NCI-H1417 (cell line): ENCODE measurements at places on chromosomes 7 and 10.
A peak's percentile ranks its signal among the peaks of the same experiment; 100 is the strongest.

GRCh38 chr7:157496416-157497275 lies 159.8 kb downstream of the DNAJB6 start:
- DNase-seq, result no peak

- no peak for DNase-seq
These were observed 486.3 kb downstream of the GALNT17 start for GRCh38 chr7:71618278-71618677.

GRCh38 chr7:121107923-121108498 lies 119.5 kb downstream of the CPED1 start:
- peak; percentile 74 for DNase-seq

DNA sequence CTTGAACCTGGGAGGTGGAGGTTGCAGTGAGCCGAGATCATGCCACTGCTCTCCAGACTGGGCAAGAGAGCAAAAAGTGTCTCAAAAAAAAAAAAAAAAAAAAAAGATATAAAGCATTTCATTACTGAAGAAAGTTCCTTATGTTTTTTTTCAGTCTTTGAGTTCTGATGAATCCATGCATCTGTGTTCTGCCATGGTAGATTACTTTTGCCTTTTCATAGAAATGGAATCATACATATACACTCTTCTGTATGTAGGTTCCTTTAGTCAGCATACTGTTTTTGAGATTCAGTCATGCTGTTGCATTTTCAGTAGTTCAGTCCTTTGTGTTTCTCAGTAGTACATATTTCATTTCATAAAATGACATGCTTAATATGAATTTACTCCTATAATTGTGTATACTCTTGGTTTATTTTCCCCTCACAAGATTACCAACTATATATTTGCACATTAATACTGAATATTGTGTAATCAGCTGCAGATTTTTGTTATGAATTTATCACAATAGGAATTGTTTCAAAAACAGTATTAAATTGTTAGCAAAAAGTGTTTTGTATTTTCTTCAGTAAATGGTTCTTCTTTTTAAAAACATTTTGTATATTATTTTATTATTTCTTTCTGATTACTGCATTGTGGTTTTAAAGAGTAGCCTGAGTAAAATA lies 2.8 kb upstream of the ZNF777 start:
- DNase-seq, result no peak

DNA sequence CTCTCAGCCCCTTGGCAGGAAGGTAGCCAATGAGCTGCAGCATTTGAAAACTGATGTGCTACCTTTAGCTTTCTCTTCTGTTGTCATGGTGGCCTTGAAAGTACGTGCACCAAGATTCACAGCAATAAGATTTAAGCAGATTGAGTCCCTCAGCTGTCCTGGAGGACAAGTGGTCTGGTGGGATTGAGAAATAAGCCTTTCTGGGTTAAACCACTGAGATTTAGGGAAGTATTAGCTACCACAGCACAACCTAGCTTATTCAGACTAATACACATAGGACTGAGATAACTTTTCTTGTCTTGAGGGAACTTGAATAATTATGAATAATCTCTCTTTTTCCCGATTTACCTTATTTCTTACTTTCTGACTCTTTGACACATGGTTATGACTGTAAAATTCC lies 324.0 kb downstream of the PTEN start:
- DNase-seq, result no peak

GRCh38 chr10:12445701-12446334 lies 96.5 kb downstream of the CAMK1D start:
- DNase-seq, result no peak

DNA sequence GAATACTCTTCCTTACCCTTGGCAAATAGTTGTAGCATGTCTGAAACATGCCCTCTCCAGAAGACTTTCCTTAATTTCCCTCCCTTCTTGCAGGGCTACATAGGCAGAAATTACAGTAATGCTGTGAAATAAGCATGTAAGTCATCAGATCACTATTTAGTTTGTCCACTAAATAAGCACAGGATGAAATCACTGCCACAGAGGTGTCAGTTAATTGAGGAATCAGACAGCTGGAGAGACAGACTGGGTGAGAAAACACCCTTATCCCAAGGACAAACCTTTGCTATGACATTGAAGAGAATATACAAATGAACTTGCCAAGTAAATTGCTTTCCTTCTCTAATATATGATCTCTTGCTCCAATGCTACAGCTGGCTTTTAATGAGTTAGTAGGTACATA lies 129.3 kb downstream of the CHRM2 start:
- DNase-seq, result no peak

DNA sequence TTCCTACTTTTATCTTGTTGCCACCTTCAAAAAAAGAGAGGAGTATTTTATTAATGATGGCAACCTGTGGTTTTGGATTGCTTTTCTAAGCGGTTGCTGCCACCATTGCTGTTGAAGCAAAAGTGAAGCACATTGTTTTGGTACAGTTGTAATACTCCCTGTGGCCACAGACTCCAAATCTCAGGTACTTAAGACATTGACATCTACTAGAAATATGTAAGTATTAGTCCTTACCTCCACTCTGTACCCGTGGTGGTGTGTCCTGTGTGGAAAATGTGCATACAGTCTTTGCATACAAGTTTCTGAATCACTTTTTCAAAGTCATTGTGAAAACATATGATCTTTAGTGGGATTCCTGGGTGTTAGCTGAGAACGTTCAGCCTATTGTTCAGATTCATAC lies 85.7 kb downstream of the ANLN start:
- no peak for DNase-seq

DNA sequence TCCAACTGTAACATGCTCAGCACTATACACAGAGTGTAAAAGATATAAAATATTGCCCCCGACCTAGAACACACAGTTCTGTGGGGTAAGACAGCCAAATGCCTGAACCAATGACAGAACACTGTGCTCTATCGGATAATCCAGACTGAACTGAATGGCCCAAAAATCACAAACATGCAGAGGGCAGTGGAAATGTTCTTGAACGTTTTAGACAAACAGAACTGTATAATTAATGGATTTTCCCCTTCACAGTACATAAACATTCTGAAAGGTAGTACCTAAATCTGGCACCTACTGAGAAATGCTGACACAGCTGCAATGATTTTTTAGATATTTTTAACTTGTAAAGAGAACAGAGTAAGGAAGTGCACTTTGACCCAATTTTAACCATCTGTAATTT lies 33.4 kb downstream of the PARD3 start:
- DNase-seq, result no peak

- DNase-seq, result no peak
These were observed 18.8 kb downstream of the CAMK2B start for GRCh38 chr7:44306606-44307005.

- DNase-seq, result no peak
These were observed 94.5 kb downstream of the INPP5A start for GRCh38 chr10:132632091-132632561.

GRCh38 chr10:125000366-125001312 lies 58.7 kb downstream of the ZRANB1 start:
- no peak for DNase-seq

- no peak for DNase-seq
These were observed 81.5 kb upstream of the SMIM30 start for GRCh38 chr7:113199841-113200240.

- no peak for DNase-seq
These were observed 12.1 kb upstream of the TRUB1 start for GRCh38 chr10:114925587-114926586.

DNA sequence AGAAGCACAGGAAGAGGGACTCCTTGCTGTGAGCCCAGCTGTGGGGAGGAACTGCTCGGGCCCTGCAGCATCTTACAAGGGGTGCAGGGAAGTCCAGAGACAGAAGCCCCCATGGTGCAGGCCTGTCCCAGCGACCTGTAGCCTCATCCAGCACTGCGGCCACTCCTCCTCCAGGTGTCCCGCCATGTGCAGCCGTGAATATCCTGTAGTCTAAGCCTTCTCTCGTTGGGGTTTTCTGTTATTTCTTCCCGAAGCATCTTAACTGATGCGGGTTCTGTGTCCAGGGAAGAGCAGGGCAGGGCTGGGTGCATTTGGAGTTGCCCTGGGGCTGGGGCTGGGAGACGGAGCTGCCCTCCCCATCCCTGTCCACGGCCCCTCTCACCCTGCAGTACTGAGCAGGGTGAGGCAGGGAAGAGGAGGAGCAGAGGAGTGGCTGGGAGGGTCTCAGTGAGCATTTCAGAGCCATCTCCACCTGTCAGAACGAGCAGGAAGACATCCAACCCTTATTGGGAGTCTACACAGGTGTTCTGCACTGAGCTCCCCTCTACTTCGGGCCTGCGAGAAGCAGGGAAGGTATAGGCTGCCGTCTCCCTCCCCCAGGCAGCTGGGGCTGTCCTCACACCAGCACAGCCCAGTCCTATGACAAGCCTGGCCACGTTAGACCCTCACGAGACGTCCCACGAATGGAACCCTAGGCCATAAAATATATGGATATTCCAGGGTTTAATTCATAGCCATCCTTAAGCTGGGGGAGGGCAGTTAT lies 494.5 kb downstream of the DNAJB6 start:
- DNase-seq, result no peak

- no peak for DNase-seq
These were observed 88.9 kb downstream of the SCRN1 start for GRCh38 chr7:29900745-29901144.

DNA sequence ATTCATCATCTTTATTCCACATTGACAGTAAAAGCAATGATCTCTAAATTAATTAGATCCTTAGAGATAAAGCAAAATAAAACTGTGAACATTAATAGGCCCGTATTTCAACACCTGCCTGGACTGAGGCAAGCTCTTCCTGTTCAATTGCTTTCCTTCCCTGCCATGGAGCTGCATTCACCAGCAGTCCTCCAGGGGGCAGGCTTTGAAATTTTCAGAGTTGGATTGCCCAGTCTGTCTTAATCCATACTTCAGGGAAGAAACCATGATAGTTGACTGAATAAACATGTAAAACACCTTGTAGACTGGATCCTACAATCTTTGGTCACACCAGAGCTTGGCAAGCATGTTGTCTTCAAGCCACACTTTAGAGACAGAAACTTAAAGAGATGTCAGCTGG lies 936.6 kb downstream of the NRG3 start:
- DNase-seq, result peak; percentile 2

DNA sequence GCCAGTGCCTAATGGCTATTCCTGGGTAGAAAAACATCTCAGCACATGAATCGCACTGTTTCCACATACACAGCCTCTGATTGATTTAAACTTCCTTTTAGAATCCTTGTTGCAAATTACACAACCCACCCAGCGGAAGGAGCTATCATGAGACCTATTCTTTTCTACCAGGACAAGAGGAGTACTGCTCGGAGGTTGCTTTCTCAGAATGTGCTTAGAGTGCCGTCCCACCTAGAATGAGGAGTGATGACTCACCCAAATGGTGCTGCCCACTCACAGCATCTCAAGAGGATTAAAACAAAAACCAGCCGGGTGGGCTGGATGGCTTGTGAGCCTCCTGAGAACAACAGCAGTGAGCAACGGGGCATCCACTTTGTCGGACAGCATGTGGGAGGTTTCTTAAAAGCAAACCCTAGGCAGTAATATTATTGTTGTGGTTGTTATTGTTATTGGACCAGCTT lies 128.9 kb downstream of the DGKI start:
- DNase-seq, result no peak

DNA sequence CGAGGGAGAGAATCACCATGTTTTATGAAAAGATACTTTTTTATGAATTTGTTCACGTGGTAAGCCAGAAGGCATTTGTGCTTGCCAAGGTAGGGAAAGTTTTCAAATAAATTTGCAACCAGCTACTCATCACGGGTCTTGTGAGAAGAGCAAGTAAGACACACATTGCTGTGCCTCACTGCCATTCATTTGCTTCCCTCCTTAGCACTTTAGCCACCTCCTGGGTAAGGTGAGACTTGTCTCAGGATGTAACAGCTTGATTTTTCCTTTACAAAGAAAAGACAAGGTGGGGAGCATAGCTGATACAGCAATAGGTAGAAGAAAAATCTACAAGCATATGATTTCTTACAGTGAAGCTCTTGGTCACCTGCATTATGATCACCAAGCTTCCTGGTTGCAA lies 342.4 kb upstream of the GRM3 start:
- DNase-seq, result no peak

DNA sequence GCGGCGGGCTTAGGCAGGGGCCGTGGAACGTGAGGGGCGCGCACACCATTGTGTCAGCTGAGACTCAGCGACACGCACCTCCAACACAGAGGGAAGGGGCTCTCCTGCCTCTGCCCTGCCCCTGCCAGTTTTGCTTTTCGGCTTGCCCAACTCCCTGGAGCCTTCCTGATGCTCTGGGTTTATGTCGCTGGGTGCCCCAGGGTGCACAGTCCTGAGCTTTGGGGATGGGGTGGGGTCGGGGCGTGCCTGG lies 13.3 kb downstream of the TMEM120A start:
- no peak for DNase-seq

GRCh38 chr7:149196705-149197171 lies 1.4 kb downstream of the ZNF282 start:
- DNase-seq, result no peak

DNA sequence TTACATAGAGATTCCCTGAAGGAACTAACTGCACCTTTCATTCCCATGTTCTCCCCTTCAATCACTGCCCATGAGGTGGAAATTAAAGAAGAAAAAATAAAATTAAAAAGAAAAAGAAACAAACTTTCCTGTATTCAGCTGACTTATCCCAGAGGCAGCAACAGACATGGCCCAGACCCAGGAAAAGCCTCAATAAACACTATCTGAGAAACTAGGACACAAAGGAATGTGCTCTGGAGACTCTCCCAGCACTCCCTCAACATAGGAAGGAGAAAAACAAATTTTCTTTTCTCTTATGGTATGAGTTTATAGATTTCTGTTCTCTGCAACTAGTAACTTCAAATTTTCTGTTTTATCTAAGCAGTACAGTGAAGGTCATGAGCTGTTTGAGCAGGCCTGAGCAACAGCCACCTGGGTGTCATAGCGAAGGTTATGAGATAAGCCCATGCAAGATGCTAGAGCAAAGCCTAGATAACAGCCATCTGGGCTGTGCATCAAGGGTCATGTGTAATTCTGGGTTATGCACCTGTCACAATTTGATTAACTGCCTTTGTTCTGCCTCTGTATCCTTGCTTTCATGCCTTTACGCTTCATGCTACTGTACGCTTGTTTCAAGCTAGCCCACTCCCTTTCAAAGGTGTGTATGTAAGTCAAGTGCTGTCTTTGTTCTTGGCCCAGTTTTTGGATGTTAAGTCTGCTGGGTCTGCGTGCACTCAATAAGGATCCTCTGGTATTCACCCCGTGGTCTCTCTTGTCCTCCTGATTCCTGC lies 11.0 kb upstream of the OR6B1 start:
- peak; percentile 15 for DNase-seq

- no peak for DNase-seq
These were observed 22.2 kb downstream of the CDNF start for GRCh38 chr10:14815681-14816080.

DNA sequence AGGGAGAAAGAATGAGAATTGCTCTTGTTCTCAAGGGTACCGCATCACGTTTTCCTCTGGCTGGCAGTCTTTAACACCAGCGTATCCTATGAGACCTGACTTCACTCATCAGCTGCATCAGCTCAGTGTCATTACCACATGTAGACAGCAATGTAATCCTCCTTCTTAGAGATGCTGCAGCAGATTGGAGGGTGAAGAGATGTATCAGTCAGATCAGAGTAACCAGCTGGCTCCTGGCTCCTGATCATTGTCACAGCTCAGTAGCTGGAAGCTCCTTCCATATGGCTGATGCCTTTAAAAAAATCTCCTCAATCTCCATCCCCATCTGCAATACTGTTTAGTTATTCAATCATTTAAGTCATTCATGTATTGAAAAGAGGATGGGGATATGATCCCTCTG lies 39.7 kb upstream of the EPHB6 start:
- no peak for DNase-seq
